Mononuclear cell (primary cell): ENCODE measurements at places on chromosomes 1 and 21. TPM values are rescaled to one million over a fixed set of nuclear protein-coding genes. Genes with fewer than 3 reads are reported as not detected.

Gene LCE3E
- not detected for total RNA-seq

Gene HSF2BP
- total RNA-seq: 0.42 TPM

Gene RERE
- total RNA-seq: 60.7 TPM

Gene PRR9
- total RNA-seq: not detected

Gene AQP10
- total RNA-seq: 4.1 TPM

Gene MSH4
- total RNA-seq: 0.31 TPM

Gene PCSK9
- not detected for total RNA-seq

Gene LRRC38
- not detected for total RNA-seq

Gene LCE6A
- total RNA-seq: not detected

Gene CALML6
- not detected for total RNA-seq

Gene CDC20
- total RNA-seq: 0.52 TPM

Gene TSTD1
- total RNA-seq: 37.0 TPM

Gene ZNF593OS
- total RNA-seq: not detected

Gene C21orf58
- total RNA-seq: 1.0 TPM

Gene IVL
- not detected for total RNA-seq

Gene PTCH2
- total RNA-seq: 0.52 TPM

Gene TDRD5
- 0.10 TPM for total RNA-seq

Gene C8B
- total RNA-seq: not detected

Gene FCGR3A
- 27.8 TPM for total RNA-seq
